ENCODE measurements at places on chromosomes 12 and 14.

GRCh38 chr14:52974406-52974805 is 23.6 kb upstream of the FERMT2 start:
- no peak for DNase-seq

DNA sequence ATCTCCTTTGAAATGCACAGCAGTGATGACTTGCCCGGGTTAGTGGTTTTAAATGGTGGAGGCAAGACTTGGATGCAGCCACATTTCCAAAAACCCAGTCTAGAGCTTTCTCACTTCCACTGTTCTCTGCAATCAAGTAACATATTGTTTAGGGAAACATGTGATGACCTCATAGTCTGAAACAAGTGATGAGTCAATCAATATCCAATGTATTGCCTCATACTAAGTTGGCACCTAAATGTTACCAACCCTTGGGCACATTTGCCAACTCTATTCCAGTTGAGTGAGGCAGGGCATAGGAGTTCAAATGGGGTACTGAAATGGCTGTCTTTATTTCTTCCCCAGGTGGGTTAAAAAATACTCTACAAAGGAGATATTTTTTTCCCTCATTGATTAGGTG is 1105.4 kb downstream of the VRK1 start:
- no peak for DNase-seq

DNA sequence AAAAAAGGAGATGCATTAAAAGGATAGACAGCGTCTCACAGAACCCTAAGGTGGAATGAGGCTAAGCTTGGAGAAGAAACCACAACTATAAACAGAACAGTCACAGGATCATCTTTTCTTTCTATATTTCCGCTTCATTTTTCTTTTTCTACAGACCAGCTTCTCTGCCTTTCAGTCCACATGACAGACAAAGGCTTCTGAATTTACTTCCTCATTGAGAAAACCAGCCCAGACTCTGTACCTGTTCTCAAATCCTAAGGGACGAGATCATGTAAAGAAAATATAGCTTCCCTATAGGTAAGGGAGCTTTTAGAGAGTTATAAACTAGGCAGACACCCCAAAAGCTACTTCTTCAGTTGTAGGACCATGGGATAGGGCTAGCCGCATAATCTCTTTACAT is 17.4 kb downstream of the SGPP1 start:
- DNase-seq: no peak

DNA sequence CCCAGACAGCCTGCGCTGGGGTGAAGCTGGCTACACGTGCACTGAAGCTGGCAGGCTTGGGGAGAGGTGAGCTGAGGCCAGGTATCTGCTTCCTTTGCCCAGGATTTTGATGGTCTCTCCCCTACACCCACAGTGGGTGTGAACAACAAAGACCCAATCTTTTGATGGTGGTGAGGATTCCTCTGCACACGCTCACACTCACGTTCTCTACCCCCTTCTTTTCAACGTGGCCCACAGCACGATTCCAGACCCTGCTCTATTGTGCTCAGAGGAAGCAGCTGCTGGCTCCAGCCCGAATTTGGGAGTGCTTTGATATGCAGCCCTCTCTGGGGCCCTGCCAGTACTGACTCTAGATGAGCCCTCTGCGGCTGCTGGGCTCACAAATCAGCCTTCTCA is 4.9 kb downstream of the CD9 start:
- DNase-seq: no peak

- no peak for DNase-seq
Observed at GRCh38 chr12:56150563-56150962, 1.8 kb upstream of the MYL6B start.

GRCh38 chr12:46547421-46548354 is 175.1 kb upstream of the SLC38A2 start:
- DNase-seq: no peak

DNA sequence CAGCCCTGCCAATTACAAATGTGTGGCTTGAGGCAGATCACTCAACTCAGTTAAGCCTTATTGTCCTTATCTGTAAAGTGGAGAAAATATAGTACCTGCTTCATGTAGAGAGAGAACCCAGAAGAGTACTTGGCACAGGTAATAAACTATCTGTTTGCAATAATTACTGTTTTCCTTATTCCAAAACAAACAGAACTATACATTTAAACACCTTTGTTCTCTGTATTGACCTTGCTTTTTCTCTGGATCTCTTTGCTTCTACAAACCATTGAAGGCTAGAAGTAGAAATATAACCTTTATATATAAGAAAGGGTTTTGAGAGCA is 70.8 kb upstream of the SRSF5 start:
- DNase-seq: no peak

GRCh38 chr12:21843795-21844194 is 69.3 kb upstream of the KCNJ8 start:
- no peak for DNase-seq

- DNase-seq: no peak
Observed at GRCh38 chr12:94092516-94093241, 55.7 kb upstream of the PLXNC1 start.

DNA sequence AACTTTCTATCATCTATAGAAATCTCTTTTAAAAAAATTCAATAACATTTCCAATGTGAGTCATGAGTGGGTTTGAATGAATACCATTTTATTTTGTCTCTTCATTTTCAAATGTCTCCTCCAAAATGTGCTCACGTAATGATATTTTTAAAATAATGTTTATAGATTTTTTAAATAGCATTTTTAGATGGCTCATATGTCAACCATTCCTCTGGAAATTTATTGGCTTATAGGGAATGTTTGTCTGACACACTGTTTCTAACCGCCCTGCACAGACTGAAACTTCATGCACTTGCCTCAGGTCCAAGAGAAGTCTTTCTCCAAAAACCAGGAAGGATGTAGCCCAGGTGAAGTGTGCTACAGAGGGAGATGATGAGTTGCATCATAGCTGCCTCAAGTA is 88.8 kb upstream of the PLEKHG7 start:
- DNase-seq: no peak

GRCh38 chr14:91261115-91261514 is 16.6 kb upstream of the GPR68 start:
- DNase-seq: no peak

DNA sequence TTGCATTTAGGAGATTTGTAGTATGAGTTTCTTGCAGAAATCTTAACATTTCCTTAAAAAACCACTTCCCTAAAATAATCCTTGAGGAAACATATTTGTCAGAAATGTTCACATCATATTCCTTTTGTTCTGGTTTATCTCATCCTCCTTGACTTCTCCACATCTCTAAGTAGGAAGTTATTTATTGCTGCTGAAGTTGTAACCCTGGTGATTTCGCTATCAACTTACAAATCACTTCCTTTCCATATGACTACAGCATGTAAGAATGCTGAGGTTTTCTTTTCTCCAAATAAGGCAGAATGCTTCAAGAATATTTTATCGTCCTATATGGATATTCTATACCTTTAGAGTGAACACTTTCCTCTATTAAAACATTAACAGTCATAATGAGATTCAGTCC is 751.7 kb downstream of the NRXN3 start:
- no peak for DNase-seq

DNA sequence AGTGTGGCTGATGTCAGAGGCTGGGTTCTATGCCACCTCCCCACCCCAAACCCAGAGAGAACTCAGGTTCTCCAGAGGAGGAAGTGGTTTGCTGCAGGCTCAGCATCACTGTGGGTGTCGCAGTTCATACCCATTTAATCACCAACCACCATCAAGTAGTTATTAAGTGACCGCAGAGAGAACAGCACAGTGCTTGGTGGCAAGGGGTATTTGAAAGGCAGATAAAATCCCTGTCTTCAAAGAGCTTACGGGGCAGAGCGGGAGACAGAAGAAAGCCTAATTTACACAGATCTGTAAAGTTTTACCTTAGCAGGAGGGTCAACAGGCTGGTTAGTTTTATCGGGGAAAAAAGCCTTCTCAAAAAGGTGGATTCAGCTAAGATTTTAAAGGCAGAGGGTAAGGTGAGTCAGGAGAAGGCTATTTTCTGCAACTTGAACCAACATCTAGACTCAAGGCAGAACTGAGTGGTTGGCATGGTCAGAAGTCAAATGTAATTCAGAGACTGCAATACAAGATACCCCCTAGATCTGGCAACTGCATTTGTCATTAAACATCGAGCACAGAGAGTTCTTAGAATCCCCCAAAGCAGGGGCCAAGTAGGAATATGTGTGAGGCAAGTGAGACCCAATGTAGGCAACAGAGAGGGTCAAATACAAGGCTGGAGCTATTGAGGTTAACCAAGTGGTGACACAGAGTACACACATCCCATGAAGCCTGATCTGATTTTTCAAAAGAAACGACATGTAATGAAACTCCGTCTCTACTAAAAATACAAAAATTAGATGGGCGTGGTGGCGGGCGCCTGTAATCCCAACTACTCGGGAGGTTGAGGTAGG is 13.2 kb downstream of the PXN start:
- DNase-seq: no peak

- no peak for DNase-seq
Observed at GRCh38 chr12:1138691-1139090, 147.7 kb downstream of the ERC1 start.

DNA sequence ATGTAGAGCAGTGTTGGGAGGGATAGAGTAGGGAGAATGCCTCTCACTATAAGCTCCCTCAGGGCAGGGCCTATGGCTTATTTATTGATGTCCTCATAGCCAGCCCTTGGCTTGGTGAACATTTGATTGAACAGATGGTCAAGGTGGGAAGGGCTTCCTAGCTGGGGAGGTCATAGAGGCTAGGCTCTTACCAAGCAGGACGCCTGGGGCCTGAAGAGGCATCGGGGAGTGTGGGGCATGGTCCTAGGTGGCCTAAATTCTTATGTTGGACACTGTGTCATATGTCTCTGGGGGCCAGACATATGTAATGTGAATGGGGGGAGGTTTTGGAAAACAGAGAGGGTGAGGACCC is 17.9 kb upstream of the KRT86 start:
- DNase-seq: no peak

GRCh38 chr14:91744068-91744480 is 12.2 kb upstream of the CATSPERB start:
- peak; percentile 76 for DNase-seq

DNA sequence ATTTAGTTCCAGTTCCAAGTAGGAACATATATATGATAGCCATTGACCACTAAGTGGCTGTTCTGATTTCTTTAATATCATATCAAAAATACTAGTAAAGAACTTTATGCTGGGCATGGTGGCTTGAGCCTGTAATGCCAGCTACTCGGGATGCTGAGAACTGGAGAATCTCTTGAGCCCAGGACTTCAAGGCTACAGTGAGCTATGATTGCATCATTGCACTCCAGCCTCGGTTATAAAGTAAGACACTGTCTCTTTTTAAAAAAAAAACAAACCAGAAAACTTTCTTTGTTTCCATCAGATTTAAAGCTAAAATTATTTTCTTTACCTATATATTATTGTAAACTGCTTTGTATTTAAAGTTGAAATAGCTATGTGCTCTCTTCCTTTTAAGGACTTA is 127.0 kb downstream of the SCAF11 start:
- no peak for DNase-seq

- no peak for DNase-seq
Observed at GRCh38 chr12:116257215-116257614, 20.3 kb downstream of the MED13L start.

DNA sequence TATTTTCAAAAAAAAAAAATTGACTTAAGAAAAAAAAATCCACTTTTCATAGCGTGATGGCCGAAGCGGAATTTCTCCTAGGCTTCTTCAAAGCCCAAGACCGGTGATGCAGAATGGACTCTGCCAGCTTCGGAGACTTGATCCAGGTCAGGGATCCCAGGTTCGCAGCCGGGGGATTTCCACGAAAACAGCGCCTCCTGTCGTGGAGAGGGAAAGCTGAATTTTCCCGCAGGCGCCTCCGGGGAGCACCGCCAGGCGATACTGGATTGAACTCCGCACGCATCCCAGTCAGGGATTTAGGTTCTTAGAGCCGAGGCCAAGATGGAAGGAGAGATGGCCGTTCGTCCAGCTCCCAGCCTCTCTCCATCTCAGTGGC is 2.1 kb downstream of the TTC6 start:
- no peak for DNase-seq

- no peak for DNase-seq
Observed at GRCh38 chr12:128813392-128813791, 10.4 kb downstream of the SLC15A4 start.

- no peak for DNase-seq
Observed at GRCh38 chr14:55893705-55894104, 224.5 kb upstream of the PELI2 start.

DNA sequence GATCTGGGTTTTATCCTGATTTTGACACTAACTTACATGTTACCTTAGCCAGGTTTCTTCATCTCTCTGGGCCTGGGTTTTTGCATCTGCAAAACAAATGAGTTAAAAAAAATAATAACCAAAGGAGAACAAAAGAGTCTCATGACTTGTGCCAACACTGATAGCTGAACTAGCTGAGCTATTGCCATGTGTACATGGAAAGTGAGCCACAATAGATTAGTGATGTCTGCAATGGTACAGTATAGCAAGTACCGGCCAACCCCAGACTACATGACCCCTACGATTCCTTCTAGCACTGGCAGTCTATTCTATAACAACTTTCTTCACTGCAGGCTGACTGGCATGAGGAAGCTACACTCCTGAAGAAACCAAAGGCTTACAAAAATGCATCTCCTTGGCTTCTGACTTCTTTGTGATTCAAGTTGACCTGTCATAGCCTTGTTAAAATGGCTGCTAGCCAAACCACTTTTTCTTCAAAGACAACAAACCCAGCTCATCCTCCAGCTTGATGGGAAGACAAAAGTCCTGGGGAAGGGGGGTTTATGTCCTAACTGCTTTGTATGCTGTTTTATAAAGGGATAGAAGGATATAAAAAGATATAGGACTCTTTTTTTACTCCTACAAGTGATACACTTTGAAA is 123.7 kb downstream of the DAD1 start:
- DNase-seq: no peak
